ENCODE measurements at places on chromosomes 5 and 9.

DNA sequence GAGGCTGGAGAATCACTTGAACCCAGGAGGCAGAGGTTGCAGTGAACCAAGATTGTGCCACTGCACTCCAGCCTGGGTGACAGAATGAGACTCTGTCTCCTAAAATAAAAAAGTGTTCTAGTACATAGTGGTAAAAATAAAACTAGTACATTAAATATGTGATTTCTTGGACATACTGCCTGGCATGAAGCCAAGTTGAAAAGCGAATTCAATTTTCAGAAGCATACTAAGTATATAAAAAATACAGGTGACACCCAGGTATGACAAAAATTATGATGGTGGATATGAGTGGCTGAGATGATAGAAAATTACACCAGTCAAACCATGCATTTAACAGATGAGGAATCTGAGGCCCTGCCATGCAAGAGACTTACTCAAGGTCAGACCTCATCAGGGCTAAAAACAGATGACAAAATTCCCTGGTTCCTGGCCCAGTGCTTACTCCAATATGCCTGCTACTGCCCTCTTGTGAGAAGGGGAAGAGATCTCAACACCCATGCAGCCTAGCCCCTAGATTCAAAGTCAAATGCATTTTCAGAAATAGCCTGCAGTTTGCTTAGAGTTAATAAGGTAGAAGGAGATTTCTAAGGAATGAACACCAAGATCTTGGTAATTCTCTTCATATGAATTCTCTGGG, 46.6 kb upstream of the GNPDA1 start:
- DNase-seq: no peak

- no peak for DNase-seq
Observed at GRCh38 chr5:170306381-170306831, 8.8 kb upstream of the LCP2 start.

DNA sequence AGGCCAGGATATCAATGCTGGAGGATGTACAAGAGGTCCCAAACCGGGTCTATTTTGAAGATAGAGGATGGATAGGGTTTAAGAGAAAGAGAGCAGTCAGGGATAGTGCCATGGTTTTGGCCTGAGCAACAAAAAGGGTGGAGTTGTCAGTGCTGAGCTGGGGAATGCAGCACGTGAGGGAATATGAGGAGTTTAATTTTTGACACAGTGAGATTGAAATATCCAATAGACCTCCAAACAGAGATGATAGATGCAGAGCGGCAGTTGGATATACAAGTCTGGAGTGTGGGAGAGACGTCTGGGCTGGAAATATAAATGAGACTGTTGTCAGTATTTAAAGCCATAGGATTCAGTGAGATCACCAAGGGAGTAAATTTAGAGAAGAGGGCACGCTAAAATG, 136.7 kb upstream of the EFNA5 start:
- no peak for DNase-seq

DNA sequence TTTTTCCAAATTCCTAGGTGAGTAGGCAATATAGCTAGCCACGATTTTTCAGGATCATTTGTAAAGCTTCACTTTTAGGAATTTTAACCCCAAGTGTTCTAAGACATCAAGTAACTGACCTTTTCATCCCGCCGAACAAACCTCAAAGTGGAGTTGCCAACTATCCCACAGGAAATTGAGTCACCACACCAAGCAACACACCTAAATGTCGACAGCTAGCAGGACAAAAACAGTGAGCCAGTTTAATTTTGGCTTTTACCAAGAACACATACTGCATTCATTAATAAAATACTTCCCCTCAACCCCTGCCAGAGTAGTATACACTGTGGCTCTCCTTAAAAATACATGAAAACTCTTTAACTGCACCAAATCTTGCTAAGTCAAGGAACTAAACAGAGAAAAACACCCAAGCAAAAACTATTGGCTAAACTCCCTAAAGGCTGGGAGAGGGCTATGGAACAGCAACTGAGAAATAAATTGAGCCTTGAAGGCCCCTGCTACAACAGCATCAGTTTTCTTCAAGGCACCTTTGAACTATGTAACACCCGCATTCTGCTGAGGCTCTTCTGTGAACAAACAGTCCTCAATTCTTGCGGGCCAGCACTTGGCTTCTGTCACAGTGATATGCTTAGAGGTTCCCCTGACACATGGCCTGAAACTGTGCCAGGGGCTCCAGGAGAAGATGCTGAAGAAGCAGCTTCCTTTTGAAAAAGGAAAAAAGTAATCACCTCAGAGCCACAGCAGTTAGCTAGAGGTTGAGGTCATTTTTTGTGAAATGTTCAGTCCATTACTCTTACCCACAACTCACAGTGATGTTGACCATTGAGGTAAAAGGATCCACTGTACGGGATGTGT, 459.6 kb downstream of the RAB3C start:
- DNase-seq: no peak

DNA sequence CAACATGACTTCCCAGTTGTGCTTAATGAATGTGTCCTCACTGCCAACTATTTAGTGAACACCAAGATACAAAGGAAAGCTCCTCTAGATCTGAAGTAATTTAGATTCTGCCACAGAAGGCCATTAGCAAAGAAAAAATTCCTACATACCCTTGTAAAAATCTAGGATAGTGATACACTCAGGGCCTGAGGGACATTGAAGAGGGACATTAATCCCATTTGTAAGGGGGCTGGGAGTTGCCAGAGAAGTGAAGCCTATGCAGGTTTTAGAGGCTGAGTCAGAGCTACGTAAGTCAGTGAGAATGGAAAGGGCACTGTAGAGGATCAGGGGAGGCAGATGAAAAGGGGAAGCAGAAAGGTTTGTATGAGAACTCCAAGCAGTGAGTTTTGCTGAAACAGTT, 286.9 kb upstream of the TARS1 start:
- DNase-seq: no peak

DNA sequence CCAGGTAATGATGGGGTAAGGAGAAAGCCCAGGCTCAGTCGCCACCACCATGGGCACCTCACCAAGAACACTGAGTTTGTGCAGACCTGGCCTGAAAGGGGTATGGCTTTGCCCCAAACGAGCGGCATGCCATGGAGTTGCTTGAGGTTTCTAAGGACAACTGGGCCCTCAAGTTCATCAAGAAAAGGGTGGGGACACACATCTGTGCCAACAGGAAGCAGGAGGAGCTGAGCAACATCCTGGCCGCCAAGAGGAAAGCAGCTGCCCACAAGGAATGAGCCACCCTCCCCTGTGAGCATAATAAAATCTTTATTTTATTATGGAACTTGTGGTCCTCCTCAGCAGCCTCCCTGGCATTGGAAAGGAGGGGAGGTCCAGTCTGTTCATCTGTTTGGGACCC, 23.8 kb downstream of the CD14 start:
- no peak for DNase-seq

DNA sequence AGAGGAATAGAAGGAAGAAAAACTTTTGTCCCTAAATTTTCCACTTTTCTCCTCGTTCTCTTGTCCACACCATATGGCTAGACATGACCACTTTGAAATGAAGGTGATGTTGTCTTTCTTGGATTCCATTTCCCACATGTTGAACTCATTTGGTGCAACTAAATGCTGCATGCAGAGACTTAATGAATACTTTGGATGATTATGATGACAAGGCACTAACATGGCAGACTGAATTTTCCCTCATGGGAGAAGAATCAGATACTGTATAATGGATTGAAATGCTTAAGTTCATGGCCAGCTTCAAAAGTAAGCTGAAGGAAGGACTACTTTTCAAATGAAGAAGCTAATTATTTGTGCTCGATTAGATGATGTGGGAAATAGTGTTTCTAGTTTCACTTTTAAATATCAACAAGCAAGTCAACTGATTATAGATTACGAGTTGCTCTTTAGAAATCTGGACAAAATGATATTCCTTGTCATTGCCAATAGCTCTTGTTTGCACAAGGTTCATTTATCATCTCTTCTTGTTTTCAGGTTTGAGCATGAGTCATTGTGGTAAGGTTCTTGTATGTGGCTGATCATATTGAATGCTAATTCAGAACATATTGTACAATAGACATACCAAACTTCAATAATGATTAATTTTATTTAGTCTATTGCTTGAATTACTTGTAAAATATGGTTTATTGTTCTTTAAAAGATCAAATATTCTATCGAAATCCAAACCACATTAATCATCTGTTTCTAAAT, 501.3 kb upstream of the FTMT start:
- no peak for DNase-seq

GRCh38 chr5:127112347-127112864, 39.1 kb upstream of the C5orf63 start:
- no peak for DNase-seq

- DNase-seq: no peak
Observed at GRCh38 chr5:172002310-172002709, 4.1 kb downstream of the FBXW11 start.

DNA sequence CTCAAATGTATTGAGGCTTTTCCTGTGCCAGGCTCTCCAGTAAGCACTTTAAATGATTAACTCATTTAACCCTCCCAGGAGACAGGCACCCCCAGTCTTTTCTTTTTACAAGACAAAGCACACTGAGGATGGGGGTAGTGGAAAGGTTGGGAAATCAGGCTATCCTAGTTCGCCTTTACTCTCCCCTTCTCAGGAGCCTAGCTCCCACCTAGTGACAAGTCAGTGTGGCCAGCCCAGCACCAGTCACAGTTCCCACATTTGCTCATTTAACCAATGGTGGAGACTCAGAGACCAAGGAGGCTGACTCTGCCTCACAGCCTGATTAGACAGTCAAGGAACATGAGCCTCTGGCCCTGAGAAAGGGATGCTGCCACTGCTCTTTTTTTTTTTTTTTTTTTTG, 3.5 kb downstream of the ALDH7A1 start:
- DNase-seq: no peak

Data from NCI-H446 (cell line).